CD4-positive, alpha-beta T cell (primary cell): ENCODE measurements at places on chromosomes 1 and 21.

- H3K4me3 ChIP-seq: no peak overlapping the region
- peaks cover 65% of the 10 kb centered on the region for H3K4me1 ChIP-seq
- no peak for DNase-seq
- no peaks in the 10 kb centered on the region for H3K36me3 ChIP-seq
Measured at GRCh38 chr1:25018110-25018735, 88.1 kb upstream of the RUNX3 start.

- no peaks in the 10 kb centered on the region for H3K27me3 ChIP-seq
- H3K4me1 ChIP-seq: peaks cover 25% of the 10 kb centered on the region
- no peak for DNase-seq
- H3K36me3 ChIP-seq: peaks cover 25% of the 10 kb centered on the region
- H3K4me3 ChIP-seq: no peak overlapping the region
- no peak overlapping the region for H3K27ac ChIP-seq
Measured at GRCh38 chr1:11981378-11982009, 1.2 kb downstream of the MFN2 start.

- no peaks in the 10 kb centered on the region for H3K27me3 ChIP-seq
- H3K4me3 ChIP-seq: no peak overlapping the region
- no peak overlapping the region for H3K27ac ChIP-seq
- no peaks in the 10 kb centered on the region for H3K36me3 ChIP-seq
Measured at GRCh38 chr1:217586586-217586985, 44.3 kb downstream of the GPATCH2 start.

DNA sequence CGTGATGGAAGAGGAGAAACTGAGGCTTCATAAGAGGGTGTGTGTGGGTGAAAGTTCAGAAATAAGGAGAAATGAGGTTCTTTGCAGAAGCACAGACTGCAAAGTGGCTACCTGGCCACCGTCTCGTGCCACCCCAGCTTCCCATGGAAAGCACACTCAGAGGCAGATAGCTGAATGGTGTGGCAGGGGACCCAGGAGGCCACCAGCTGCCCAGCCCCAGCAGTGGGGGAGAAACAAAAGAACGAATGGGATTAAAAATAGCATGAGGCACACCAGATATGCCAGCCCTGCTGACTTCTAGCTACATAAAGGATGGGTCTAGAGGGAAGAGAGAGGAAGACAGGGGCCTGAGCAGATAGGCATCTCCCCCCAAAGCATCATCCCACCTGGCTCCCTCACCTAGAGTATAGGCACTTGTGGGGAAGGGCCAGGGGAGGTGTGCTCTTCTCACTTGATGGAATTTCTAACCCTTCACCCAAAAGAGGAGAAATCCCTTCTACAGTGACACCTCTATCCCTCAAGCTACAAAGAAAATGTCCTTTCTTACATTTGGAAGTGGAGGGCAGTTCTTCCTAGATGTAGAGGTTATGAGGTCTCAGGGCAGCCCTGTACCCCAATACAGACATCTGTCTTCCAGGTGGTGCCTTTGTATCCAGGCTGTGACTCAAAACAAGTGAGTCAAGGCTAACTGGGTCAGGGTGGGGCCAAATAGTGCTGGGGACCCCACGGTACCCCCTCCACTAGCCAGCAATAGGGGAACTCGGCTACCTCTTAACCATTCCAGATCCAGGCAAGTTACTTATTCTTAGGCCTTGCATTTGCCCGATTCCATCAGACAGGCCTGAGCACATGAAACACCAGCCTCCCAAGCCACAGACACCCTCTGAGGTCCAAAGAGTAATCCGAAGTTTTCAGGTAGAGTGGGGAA, 3.5 kb downstream of the HDGF start:
- peak overlapping the region; percentile 70 for H3K27ac ChIP-seq
- peaks cover 65% of the 10 kb centered on the region for H3K4me1 ChIP-seq
- peaks cover 20% of the 10 kb centered on the region for H3K36me3 ChIP-seq
- peak overlapping the region; percentile 97 for H3K4me3 ChIP-seq

DNA sequence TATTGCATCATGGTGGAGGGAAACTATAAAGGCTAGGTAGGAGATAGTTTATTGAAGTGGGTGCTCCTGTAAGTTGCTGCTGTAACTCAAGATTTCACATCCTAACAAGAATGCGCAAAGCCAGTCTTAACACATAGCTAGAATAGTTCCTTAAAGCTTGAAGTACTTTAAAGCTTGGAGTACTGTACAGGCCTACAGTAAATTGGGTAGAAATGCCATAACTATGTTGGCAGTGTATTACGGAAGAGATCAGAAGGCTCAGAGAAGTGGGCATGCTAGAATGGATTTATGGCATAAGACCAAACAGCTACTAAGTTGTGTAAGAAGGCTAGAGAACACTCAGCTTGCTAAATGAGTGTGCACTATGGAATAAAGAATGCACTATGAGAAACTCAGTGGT, 44.5 kb downstream of the DMRTA2 start:
- no peak overlapping the region for H3K4me3 ChIP-seq
- peaks cover 3% of the 10 kb centered on the region for H3K27me3 ChIP-seq
- no peaks in the 10 kb centered on the region for H3K36me3 ChIP-seq
- no peak overlapping the region for H3K27ac ChIP-seq
- no peak for DNase-seq
- no peaks in the 10 kb centered on the region for H3K4me1 ChIP-seq

- H3K4me3 ChIP-seq: no peak overlapping the region
- no peaks in the 10 kb centered on the region for H3K4me1 ChIP-seq
- no peaks in the 10 kb centered on the region for H3K27me3 ChIP-seq
Measured at GRCh38 chr1:150708595-150708994, 11.6 kb upstream of the GOLPH3L start.
